ENCODE measurements at places on chromosomes 4 and X.

DNA sequence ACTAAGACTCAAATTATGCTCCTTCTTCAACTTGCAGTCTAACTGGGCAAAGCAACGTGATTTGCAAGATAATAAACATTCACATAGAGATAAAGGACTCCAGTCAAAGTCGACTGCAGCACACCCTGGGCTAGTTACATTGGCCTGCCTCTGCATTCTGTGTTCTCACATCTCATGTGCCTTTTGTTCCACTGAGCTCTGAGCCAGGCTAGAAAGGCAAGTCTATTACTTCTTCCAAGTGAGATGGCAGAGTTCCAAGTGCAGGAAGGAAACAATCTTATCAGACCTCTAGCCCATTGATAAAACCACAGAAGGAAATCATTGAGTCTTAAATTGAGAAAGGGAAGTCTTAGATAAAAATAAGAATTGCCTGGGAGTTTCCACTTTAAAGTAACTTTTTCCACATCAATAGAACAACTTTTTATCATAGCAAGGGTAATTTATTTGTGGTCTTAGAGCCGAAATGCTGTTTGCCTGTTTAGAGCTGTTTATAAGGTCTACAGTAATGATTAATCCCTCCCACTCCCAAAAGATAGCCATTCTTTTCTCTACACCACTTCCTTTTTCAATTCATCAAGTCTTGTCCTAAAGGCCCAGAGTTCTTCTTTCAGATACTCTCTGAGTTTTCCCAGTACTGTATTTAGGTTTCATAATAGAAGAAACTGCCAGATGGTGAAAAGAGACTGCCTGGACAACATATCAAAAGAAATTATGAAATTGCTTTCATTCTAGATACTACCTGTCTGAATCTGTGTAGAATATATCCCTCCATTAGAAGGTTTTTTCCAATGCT is 200.2 kb downstream of the GUCY2F start:
- DNase-seq = no peak

GRCh38 chr4:100168521-100168920 is 21.7 kb downstream of the DDIT4L start:
- DNase-seq = no peak

- DNase-seq = no peak
Observed at GRCh38 chr4:181860157-181860556, 383.0 kb upstream of the TENM3 start.

GRCh38 chr4:86957215-86957614 is 22.4 kb downstream of the AFF1 start:
- no peak for DNase-seq

GRCh38 chrX:69285881-69286564 is 120.8 kb upstream of the PJA1 start:
- DNase-seq = no peak

DNA sequence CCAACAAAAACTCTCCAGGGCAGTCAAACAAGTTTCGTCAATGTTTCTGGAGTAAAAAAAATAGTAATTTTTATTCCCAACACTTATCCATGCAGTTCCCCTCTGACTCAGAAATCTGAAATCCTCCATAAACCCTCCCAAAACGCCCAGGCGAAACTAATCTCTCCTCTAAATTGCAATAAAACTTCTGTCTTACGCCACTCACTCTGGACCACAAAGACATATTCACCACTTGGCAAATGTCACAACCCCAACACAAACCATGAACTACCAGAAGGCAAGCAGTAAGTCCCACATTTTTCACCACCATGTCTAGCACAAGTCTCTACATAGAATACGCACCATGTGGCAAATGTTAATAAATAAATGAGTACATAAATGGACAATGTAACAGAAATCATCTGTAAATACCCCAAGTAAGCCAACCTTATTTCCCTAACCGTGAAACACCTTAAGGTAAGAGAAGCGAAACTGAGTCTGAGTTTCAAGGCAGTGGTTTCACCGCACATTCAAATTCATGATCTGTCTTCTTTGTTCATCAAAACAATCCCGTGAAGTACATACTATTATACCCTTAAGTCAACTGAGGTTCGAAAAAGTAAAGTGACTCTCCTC is 1.6 kb downstream of the PAPSS1 start:
- DNase-seq = no peak

DNA sequence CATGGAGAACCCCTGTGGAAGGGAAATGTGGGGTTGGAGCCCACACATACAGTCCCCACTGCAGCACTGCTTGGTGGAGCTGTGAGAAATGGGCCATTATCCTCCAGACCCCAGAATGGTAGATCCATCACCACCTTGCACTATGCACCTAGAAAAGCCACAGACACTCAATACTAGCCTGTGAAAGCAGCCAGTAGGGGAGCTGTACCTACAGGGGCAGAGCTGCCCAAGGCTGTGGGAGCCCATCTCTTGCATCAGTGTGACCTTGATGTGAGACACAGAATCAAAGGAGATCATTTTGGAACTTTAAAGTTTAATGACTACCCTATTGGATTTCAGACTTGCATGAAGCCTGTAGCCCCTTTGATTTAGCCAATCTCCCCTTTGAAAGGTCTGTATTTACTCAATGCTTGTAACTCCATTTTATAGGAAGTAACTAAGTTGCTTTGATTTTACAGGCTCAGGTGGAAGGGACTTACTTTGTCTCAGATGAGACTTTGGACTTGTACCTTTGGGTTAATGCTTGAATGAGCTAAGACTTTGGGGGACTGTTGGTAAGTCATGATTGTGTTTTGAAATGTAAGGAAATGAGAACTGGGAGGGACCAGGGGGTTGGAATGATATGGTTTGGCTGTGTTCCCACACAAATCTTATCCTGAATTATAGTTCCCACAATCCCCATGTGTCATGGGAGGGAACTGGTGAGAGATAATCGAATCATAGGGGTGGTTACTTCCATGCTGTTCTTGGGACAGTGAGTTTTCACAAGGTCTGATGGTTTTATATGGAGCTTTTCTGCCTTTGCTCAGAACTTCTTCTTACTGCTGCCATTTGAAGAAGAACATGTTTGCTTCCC is 352.6 kb downstream of the INPP4B start:
- no peak for DNase-seq

DNA sequence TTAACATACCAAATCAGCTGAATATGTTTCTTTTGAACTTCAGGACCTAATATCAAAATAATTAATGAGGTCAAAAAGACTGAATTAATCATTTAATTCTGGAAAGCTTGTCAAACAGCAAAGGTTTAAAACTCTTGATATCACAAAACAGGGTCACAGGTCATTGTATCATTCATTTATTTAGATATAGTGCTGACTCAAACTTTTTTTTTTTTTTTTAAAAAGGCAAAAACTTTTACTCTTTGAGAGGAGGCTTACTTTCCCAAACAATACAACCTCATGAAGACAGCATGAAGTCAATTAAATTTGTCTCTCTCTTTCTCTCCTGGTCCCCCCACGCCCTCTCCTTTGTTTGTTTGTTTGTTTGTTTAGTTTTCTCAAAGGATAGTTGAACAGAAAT is 15.6 kb upstream of the GPR78 start:
- DNase-seq = no peak

DNA sequence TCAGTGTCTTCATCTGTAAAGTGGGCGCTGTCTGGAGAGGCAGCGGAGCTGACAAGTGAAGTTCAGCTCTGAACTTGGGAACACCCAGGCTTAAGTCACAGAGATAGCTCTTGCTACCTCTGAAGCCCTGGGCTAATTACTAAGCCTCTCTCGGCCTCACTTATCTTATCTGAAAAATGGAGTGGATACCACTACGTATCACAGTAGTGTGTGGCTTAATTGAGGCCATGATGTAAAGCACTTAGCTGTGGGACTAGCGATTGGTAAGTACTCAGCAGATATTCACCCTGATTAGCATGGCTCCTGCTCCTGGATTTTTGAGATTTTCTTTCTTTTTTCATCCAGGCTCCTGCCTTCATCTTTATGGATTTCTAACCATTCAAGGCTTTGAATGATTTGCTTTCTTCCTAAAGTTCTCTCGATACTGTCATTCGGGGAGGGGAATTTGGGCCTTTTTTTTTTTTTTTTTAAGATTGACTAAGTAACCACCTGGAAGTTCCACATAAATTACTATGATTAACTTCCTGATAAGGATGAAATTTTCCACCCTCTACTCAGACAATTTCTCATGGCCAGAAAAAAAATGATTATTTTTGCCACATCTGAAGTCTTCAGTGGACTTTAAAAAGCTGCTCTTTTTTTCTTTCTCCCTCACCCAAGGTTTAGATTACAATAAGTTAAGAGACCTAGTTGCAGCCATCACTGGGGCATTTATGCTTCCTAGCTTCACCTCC is 17.1 kb downstream of the LDB2 start:
- DNase-seq = no peak
